Bronchial epithelial cell (primary cell): ENCODE measurements at places on chromosomes 2 and 18. TPM values are rescaled to one million over a fixed set of nuclear protein-coding genes. Genes with fewer than 3 reads are reported as not detected.

DNA sequence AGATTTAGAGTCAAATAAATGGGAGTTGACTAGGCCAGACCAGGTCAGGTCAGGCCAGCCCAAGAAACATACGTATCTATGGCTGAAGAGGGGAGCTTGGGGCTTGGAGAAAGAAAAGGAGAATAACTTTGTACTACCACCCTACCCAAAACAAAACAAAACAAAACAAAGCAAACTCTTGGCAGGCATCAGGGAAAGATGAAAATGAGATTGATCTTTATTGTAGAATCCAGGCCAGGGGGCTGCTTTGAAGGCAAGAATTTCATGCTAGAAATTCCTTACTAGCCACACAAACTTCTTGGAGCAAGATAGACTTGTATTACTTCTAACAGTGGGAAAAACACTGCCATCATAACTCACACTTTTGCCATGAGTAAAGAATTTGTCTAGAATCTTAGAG is 26.2 kb downstream of the QPCT start:
- no peak for DNase-seq

DNA sequence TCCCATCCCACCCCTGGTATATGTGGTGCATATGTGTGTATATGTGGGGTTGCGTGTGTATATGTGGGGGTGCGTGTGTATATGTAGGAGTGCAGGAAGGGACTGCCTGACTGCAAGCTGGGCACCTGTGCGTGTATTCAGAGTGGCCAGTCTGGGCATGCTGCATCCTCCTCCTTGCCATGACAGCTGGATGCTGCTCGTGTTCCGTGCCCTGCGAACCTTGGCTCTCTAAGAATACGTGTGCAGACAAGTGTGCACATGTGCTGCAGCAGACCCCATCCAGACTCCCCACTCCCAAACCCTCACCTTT is 222.1 kb downstream of the CELF4 start:
- DNase-seq: peak; percentile 10

GRCh38 chr18:6875749-6876148 is 146.2 kb downstream of the ARHGAP28 start:
- no peak for DNase-seq

DNA sequence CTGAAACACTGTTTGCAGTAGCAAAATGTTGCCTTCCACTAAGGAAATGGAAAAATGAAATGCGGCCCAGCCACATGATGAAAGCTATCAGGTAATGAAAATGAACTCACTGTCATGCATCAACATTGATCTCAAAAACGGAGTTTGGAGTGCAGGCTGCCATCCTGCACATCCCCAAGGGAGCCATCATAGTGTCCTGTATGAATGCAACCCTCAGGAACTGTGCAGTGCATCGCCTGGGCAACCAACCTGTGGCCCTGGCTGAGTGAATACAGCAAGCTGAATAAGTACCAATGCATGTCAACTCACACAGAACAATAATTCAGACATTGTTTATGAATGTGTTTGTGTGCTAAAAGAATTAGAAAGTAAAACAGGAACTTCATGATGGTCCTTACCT is 23.1 kb upstream of the TXNDC2 start:
- DNase-seq: no peak

GRCh38 chr2:207734264-207734635 is 22.8 kb downstream of the CCNYL1 start:
- DNase-seq: peak; percentile 38

GRCh38 chr2:128438586-128438985 is 119.9 kb upstream of the HS6ST1 start:
- DNase-seq: no peak

- DNase-seq: no peak
Measured at GRCh38 chr18:13579874-13580273, 146.5 kb downstream of the FAM210A start.

The SH2D6 gene
- total RNA-seq: 0.13 TPM in 1 of 2 replicates, not detected in the other

The AMER3 gene
- under 0.01 TPM in 1 of 2 replicates, not detected in the other for total RNA-seq

The PELI1 gene
- 22.9 and 38.1 TPM in 2 replicates for total RNA-seq

The LYG1 gene
- total RNA-seq: 0.26 and 0.77 TPM in 2 replicates

The RNF125 gene
- total RNA-seq: 0.90 and 1.3 TPM in 2 replicates

The UGT1A7 gene
- total RNA-seq: 0.53 and 2.2 TPM in 2 replicates

The SOCS6 gene
- total RNA-seq: 51.6 and 52.7 TPM in 2 replicates
